ENCODE measurements at places on chromosomes 1 and 21. TPM values are rescaled to one million over a fixed set of nuclear protein-coding genes. Genes with fewer than 3 reads are reported as not detected.

IL19 gene
- polyA plus RNA-seq: 0.10 TPM

CELA3B gene
- 0.18 TPM for polyA plus RNA-seq

IER5 gene
- 19.2 TPM for polyA plus RNA-seq

KLF17 gene
- polyA plus RNA-seq: 0.14 TPM

TMEM222 gene
- polyA plus RNA-seq: 50.1 TPM

GRIK3 gene
- 0.02 TPM for polyA plus RNA-seq

CRYBG2 gene
- 7.7 TPM for polyA plus RNA-seq

CRABP2 gene
- 1.3 TPM for polyA plus RNA-seq

ITGB2 gene
- 128 TPM for polyA plus RNA-seq

DMRTA2 gene
- not detected for polyA plus RNA-seq

SV2A gene
- 0.94 TPM for polyA plus RNA-seq
